ENCODE measurements at places on chromosomes 5 and 9. TPM values are rescaled to one million over a fixed set of nuclear protein-coding genes. Genes with fewer than 3 reads are reported as not detected.

ADCY2 gene
- total RNA-seq: 8.8 TPM

UNC13B gene
- 15.0 TPM for total RNA-seq

PCDHGB1 gene
- total RNA-seq: 6.1 TPM

ZDHHC11 gene
- 1.0 TPM for total RNA-seq

PCDHGA11 gene
- 20.1 TPM for total RNA-seq

PCDHA12 gene
- not detected for total RNA-seq

ANKH gene
- total RNA-seq: 105 TPM

NRG2 gene
- 0.78 TPM for total RNA-seq

TRPM3 gene
- 0.11 TPM for total RNA-seq

RLN2 gene
- not detected for total RNA-seq

EGFL7 gene
- 9.2 TPM for total RNA-seq

KIF20A gene
- total RNA-seq: 47.7 TPM

RMRP gene
- total RNA-seq: 21,117 TPM

ANGPTL2 gene
- total RNA-seq: 64.2 TPM

NAIP gene
- 7.8 TPM for total RNA-seq

SPINK13 gene
- total RNA-seq: 1.4 TPM

INSL6 gene
- total RNA-seq: not detected

NR4A3 gene
- 2.2 TPM for total RNA-seq

GRM6 gene
- not detected for total RNA-seq

INSYN2B gene
- total RNA-seq: 1.1 TPM

PCDHB8 gene
- 0.52 TPM for total RNA-seq

C5orf46 gene
- not detected for total RNA-seq

FOXD4L5 gene
- total RNA-seq: not detected

ZNF367 gene
- total RNA-seq: 4.2 TPM

ATOX1 gene
- 33.0 TPM for total RNA-seq

ZMAT2 gene
- 52.0 TPM for total RNA-seq

FNBP1 gene
- total RNA-seq: 23.6 TPM

PAEP gene
- total RNA-seq: not detected

ATP6V1G1 gene
- 84.4 TPM for total RNA-seq

GPR21 gene
- 2.4 TPM for total RNA-seq

Data from articular chondrocyte of knee joint (primary cell).